Suprapubic skin (tissue), 4 donors: ENCODE measurements at places on chromosomes 3 and 15. TPM values are rescaled to one million over a fixed set of nuclear protein-coding genes. Genes with fewer than 3 reads are reported as not detected.

The COL6A5 gene
- total RNA-seq, result 0.32 TPM

The NR2F2 gene
- 4.0 TPM for total RNA-seq

GRCh38 chr3:105999856-106000255 is 131.0 kb upstream of the CBLB start:
- no peaks in the 10 kb centered on the region for H3K36me3 ChIP-seq
- DNase-seq, result no peak
- H3K27ac ChIP-seq, result no peak overlapping the region

- H3K4me1 ChIP-seq, result no peaks in the 10 kb centered on the region
- no peak overlapping the region for H3K27ac ChIP-seq
- H3K27me3 ChIP-seq, result no peaks in the 10 kb centered on the region
- no peaks in the 10 kb centered on the region for H3K36me3 ChIP-seq
Observed at GRCh38 chr3:95212117-95212516, 1149.3 kb downstream of the NSUN3 start.

DNA sequence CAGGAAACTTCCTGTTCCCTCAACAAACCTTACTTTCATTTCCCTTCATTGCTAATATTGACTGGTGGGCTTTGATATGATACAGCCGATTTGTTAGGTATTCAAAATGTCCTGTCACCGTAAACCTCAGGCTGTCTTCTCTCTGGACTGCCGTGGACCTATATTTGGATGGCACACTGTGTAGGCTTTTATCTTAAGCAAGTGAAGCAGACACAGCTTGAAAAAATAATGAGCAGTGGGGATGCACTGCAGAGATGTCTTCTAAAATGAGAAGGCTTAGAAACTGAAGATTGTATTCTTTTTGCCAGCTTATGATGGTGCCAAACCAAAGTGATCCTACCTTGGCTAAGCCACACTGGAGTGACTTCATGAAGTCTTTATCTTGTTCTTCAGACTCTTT is 266.3 kb downstream of the NR1D2 start:
- peaks cover 15% of the 10 kb centered on the region for H3K4me1 ChIP-seq
- no peaks in the 10 kb centered on the region for H3K36me3 ChIP-seq
- no peak overlapping the region for H3K27ac ChIP-seq
- H3K4me3 ChIP-seq, result no peak overlapping the region
- no peaks in the 10 kb centered on the region for H3K27me3 ChIP-seq

DNA sequence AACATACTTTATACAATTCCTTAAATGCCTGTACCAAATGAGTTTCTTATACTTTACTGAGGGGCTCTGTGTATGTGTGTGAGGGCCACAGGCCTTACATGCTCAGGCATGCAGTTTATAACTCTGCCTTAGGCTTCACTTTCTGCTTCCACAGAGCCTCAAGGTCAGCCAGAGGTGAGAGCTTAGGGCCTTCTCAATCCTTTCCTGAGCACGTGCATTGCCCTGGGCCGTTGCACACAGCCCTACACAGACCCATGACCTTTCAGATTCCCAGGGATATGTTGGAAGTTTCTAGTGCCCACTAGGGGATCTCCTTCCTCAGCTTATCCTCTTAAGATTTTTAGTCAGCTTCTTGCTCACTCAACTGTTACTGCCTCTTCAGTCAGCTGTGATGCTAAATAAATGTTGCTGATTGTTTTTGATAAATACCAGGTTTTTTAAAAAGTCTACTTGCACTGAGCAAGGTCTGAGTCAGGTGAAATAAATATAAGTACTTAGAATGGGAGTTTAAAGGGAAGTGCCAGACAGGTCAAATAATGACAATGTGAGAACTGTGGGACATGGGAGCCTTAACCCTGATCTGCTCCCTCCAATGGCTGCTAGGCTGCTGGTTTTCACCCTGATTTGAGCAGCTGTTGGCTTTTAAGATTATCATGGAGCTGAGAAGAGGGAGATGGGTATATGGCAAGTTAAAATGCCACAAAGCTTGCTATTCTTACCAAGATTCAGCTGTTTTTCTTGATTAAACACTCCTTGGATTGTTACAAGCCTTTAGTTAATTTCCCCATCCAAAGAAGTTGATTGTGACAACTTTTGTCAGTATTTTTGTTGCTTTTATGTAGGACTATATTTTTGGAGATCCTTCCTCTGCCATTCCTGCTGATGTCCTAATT is 169.5 kb downstream of the PLD1 start:
- no peak overlapping the region for H3K4me3 ChIP-seq
- no peaks in the 10 kb centered on the region for H3K4me1 ChIP-seq
- no peak overlapping the region for H3K27ac ChIP-seq
- no peak for DNase-seq
- H3K27me3 ChIP-seq, result no peaks in the 10 kb centered on the region
- peaks cover 25% of the 10 kb centered on the region for H3K36me3 ChIP-seq

DNA sequence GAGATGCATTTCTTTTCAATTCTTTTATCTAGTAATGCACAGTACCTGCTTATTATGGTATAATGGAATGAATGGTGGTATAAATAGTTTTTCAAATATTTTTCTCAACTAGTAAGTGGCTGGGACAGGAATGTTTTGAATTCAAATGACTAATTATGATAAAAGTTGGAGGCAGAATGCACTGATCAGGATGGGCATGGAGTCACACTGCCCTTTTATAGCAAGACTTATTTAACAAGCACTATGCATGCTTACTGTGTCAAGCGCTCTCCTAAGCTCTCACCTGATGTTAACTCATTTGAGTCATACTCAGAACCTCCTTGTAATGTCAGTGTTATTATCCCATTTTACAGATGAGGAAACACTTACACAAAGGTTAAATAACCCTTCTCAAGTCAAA is 221.8 kb downstream of the FEZF2 start:
- no peaks in the 10 kb centered on the region for H3K27me3 ChIP-seq
- no peak for DNase-seq
- H3K4me1 ChIP-seq, result peaks cover 3% of the 10 kb centered on the region

DNA sequence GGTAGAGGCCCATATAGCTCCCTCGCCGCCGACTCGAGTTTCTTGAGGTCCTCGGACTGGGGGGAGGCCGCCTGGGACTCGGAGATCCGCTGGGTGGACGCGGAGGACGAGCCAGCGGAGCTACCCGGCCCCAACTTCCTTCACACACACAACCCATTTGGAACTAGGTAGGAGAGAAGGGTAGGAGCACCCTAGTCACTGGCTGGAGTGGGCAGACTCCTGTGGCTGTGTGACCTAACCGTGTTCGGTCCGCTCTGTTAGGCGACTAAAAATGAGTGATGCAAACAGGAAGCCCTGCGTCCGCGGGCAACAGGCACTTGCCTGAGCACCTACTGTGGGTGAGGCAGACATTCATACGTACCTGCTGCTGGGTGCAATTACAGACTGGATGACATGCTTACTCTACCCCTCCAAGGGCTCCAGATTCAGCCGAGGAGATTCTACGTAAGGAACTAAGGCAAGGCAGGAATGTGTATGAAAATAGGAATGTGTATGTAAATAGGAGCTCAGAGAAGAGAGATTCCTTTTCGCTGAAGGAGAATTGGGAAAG is 4.6 kb upstream of the SIN3A start:
- H3K36me3 ChIP-seq, result no peaks in the 10 kb centered on the region
- DNase-seq, result no peak
- peak overlapping the region; percentile 89 for H3K4me3 ChIP-seq

- no peak overlapping the region for H3K4me3 ChIP-seq
- H3K4me1 ChIP-seq, result no peaks in the 10 kb centered on the region
- H3K27me3 ChIP-seq, result no peaks in the 10 kb centered on the region
Observed at GRCh38 chr15:31169558-31169957, 68.0 kb upstream of the TRPM1 start.
